ENCODE measurements at places on chromosomes 11 and 22.

DNA sequence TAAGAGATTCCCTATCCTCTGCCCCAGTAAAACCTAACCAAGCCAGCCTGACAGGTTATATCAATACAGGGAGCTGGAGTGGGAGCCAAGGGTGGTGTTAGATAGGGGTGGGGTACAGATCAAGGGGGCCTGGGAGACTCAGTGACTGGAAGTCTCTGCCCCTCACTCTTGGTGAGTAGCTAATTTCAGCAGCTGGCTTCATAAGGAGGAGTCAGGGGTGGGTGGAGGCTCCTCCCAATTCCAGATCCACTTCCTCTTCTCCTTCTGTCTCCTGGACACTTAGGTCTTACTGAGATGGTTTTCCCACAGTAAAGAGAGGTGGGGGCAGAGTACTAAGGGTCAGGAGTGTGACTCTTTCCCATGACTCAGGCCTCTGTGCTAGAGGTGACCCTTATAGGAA, 1.1 kb upstream of the VSIG2 start:
- no peak for DNase-seq

DNA sequence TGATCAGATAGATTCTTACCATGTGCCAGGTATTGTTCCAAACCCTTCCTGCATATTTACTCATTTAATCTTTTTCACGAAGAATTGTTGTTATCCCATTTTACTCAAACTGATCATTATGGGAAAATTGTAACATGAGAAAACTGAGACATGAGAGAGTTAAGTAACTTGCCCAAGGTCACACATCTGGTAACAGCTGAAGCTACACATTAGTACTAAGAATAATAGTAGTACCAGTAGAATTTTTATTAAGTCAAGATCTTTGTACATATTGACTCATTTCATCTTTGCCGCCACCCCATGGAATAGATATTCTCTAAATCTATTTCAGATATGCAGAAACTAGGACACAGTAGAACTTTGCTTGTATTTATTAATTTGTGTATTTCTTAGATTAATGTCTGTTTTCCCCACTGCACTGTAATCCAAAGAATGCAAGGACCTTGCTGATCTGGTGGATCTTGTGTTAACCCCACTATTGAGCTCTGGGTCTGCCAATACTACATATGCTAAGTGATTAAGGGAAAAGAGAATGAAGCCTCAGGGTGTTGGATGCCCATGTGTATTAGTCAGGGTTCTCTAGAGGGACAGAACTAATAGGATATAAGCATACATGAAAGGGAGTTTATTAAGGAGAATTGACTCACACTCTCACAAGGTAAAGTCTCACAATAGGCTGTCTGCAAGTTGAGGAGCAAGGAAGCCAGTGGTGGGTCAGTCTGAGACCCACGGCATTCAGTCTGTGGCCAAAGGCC, 72.8 kb downstream of the PARVA start:
- peak; percentile 6 for DNase-seq

GRCh38 chr22:47402876-47403525, 640.6 kb downstream of the TBC1D22A start:
- DNase-seq, result no peak

DNA sequence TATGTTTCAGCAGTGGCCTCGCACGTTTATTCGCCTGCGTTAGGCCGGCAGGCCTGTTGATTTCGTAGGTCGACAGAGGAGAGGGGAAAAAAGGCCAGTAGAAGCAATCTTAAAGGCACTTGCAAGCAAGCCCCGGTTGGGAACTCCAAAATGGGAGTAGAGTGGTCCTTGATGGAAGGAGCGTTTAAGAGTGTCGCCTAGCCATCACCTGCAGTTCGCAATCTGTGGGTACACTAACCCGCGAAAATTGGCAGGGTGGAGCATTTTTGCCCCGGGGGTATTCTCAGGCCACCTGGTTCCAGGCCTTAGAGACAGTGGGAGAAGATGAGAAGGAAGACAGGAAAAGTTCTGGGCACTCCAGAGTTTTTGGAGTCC, 1.1 kb downstream of the EWSR1 start:
- DNase-seq, result no peak

GRCh38 chr11:11163236-11163635, 189.8 kb downstream of the CSNK2A3 start:
- peak; percentile 10 for DNase-seq

DNA sequence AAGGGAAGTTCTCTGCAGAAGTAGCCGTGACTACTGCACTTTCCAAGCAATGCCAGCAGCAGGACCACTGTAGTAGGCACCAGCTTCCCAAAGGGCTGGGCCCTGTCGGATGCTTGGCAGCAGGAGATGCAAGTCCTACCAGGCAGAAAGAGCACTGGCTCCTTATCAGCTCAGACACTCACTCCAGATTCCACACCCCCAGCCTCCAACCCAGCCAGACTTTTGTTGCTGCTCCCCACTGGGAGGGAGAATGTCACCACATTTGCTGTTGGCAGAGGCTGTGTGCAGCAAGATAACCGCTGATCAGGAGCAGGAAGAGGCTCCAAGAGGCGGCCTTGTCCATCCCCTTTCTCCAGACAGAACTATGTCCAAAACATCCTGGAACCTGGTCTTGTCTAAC, 118.7 kb downstream of the C11orf58 start:
- DNase-seq, result no peak

- no peak for DNase-seq
Observed at GRCh38 chr11:9099617-9100016, 8.2 kb upstream of the SCUBE2 start.

GRCh38 chr11:133896642-133897330, 51.5 kb upstream of the SPATA19 start:
- no peak for DNase-seq

GRCh38 chr11:129605815-129606214, 209.8 kb upstream of the TMEM45B start:
- DNase-seq, result no peak

DNA sequence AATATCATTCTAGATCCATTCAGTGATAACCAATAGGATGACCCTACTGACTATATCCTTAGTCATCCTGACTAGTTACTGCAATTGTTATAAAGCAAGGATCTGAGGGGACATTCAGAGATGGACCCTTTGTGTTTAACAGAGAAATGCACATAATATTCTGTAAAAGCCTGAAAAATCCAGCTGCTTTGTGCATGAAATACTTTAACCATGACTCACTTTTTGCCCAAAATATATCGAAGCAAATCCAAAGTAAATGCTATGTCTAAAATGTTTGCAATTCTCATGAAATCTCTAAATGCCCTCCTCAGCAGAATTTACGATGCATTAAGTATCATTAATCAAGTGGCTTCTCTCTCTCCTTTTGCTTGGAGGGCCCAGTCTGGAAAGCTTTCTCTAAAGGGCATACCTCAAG, 178.8 kb upstream of the MTMR2 start:
- no peak for DNase-seq

GRCh38 chr22:42676059-42676607, 26.9 kb upstream of the CYB5R3 start:
- DNase-seq, result no peak

- DNase-seq, result no peak
Observed at GRCh38 chr11:14330881-14331280, 28.1 kb downstream of the RRAS2 start.

DNA sequence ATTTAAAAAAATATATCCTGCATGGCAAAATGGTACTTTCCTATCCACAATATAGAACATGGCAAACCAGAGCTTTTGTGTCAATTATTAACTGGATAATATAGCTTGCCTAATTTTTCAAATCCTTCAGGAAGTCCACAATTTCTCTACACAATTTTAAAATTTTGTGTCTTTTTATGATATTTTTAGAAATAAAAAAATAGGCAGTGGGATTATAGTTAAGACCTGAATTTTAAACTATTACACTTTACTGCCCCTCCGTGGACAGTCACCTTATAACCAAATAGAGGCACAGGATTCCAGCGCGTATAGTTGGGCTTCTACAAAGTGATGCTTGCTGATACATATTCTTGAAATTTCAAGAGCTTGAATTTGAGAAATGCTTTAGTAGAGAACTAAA, 2.1 kb upstream of the DMC1 start:
- DNase-seq, result peak; percentile 24

- DNase-seq, result no peak
Observed at GRCh38 chr22:20653012-20653794, 120.7 kb upstream of the SERPIND1 start.

DNA sequence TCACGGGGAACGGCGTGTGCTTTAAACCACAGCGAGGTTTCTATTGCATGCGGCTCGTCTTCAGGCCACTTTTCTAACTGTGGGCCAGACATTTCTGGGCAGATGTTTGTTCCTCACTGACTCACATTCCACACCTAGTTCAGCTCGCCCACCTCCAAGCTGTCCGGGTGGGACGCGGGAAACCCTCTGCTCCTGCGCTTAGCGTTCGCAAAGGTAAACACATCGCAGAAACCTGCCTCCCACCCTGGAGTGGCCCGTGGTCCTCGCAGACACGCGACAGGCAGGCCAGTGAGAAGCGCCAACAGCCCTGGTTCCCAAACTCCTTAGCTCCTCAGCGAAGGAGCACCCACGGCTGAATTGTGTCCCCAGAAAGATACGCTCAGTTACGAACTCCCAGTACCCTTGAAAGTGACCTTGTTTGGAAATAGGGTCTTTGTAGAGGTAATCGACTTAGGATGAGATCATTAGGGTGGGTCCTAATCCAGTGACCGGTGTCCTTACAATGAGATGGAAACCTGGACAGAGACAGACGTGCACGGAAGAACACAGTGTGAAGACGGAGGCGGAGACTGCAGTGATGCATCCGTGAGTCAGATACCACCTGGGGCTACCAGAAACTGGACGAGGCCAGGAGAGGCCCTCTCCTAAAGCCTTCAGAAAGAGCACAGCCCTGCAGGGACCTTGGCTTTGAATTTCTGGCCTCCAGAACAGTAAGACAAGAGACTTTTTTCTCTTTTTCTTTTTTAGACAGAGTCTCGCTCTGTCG, 82.7 kb downstream of the CELSR1 start:
- peak; percentile 65 for DNase-seq

DNA sequence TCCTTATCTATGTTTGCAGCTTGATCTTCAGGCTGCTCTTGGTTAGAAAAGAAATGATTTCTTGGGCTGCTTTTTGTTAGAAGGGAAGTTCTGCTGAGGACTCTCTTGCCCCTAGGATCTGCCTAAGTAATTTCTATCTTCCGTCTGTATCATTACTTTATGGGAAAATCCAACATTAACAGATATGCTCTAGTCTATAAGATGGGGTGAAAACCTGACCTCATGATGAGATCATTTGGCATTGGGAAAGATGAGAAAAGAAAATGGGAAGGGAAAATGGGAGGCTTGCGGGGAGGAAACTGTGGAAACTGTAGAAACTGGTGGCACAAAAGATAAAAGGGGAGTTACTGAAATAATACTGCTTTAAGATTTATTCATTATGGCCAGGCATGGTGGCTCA, 63.6 kb downstream of the FDX1 start:
- no peak for DNase-seq

DNA sequence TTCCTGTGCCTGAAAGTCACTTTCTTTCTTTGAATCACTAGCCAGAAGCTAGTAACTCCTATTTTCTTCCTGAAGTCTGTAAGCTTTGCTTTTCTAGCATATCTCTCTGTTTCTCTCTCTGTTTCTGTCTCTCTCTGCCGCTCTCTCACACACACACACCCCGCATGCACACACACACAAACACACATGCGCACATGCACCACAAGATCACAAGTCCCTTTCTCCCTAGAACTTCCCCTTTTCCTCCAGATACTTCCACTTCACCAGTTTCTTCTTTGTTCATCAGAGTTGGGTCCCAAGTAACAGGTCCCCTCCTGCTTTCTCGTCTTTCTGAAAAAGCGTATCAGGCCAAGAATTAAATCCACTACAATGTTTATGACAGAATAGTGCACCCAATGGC, 148.5 kb upstream of the HSD17B12 start:
- no peak for DNase-seq

DNA sequence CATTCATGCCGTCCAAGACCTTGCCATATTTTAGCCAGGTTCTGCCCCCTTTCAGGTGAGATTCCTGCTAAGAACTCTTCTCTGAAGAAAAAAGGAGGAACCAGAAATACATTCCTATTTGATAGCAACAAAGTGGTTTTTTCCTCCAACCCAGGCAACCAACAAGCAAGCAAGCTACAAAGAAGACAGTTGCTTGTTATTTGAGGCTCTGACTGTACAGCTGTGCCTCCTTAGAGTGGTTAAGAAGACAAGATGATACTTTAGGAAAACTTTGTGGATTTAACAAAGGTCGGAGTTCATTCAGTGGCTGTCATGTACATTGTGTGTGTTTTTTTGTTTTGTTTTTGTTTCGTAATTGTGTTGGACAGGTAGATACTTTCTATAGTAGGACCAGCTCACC, 21.7 kb downstream of the TEAD1 start:
- no peak for DNase-seq

DNA sequence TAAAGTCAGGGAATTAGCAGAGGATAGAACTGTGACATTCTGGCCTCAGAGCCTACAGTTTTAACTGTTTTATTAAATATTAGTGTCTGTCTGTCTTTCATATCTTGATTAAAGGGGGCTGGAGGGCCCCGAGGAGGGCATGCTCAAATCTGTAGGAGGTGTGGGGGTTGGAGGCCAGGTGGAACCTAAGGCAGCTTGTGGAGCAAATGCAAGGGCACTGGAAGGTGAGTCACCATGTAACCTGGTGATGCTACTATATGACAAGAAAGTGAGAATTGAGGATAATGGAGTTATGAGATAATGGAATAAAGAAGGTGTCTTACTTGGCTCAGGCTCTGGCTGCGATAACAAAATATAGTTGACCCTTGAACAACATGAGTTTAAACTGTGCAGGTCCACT, 27.3 kb upstream of the TMEM86A start:
- DNase-seq, result no peak

DNA sequence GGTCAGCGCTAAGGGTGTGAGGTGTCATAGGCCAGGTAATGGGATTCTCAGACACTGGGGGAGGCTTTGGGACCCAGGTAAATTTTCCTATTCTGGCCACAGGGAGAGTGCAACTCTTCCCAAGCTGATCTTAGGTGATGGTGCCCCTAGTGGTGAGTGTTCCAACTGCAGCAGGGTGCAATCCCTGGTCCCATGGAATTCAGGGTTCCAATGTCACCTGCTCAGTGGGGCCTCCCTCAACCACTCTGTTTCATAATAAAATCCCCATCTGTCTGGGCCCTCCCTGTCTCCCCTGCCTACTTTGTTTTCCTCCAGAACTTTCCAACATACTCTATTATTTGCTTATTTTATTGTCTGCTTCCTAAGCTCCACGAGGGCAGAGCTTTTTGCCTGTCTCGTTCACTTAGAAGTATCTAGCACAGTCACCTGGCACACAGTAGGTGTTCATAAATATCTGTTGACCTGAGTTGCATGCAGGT, 2.9 kb upstream of the SGSM1 start:
- DNase-seq, result peak; percentile 70

- no peak for DNase-seq
Observed at GRCh38 chr22:39220890-39221850, 23.6 kb downstream of the PDGFB start.

DNA sequence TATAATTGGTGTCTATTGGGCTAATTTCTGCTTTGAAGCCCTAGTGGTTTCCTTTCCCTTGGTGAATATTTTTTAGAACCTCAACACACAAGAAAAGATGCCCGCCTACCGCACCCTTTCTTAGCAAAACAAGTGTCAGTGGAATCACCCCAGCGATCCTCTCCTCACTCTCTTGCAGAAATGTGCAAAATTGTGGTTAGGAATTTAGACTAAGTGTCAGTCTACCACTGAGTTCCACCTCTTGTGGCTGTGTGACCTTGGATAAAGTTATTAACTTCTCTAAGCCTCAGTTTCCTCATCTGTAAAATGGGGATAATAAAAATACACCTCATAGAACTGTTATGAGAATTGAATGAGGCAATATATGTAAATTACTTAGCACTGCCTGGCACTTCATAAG, 5.3 kb upstream of the JAML start:
- DNase-seq, result no peak
